ENCODE measurements at places on chromosomes 16 and 17. TPM values are rescaled to one million over a fixed set of nuclear protein-coding genes. Genes with fewer than 3 reads are reported as not detected.

MYH8 gene
- total RNA-seq: 0.03 TPM

C17orf67 gene
- total RNA-seq: 1.8 TPM

NF1 gene
- 41.7 TPM for total RNA-seq

ITGAL gene
- 14.4 TPM for total RNA-seq

PRSS8 gene
- total RNA-seq: 84.4 TPM

FOXC2 gene
- total RNA-seq: 2.7 TPM

CSF3 gene
- 2.9 TPM for total RNA-seq

CSH1 gene
- not detected for total RNA-seq

PRCD gene
- 11.3 TPM for total RNA-seq

TMC5 gene
- total RNA-seq: 56.3 TPM

GFOD2 gene
- total RNA-seq: 26.3 TPM

SEPTIN1 gene
- 4.6 TPM for total RNA-seq

SKA2 gene
- 22.2 TPM for total RNA-seq

KRT28 gene
- not detected for total RNA-seq

GUCY2D gene
- 0.20 TPM for total RNA-seq

STARD3 gene
- 63.4 TPM for total RNA-seq

KRTAP4-9 gene
- total RNA-seq: not detected

NPB gene
- total RNA-seq: 0.55 TPM

RHBDL3 gene
- total RNA-seq: 0.34 TPM

IGF2BP1 gene
- total RNA-seq: 14.9 TPM

TAT gene
- 0.74 TPM for total RNA-seq

CYGB gene
- total RNA-seq: 20.0 TPM

PRSS33 gene
- not detected for total RNA-seq

TMIGD1 gene
- total RNA-seq: not detected

CCL8 gene
- total RNA-seq: 0.95 TPM

ABR gene
- 187 TPM for total RNA-seq

RND2 gene
- 0.34 TPM for total RNA-seq

NDUFAF8 gene
- total RNA-seq: 12.7 TPM

PRR35 gene
- not detected for total RNA-seq

OR1F1 gene
- not detected for total RNA-seq

NOS2 gene
- total RNA-seq: 2.2 TPM

KRTAP16-1 gene
- total RNA-seq: not detected

SPHK1 gene
- total RNA-seq: 13.7 TPM

ZKSCAN2 gene
- 5.4 TPM for total RNA-seq

NUDT7 gene
- 8.8 TPM for total RNA-seq

JPT2 gene
- 71.9 TPM for total RNA-seq

NDRG4 gene
- 18.7 TPM for total RNA-seq

DNAH17 gene
- 1.3 TPM for total RNA-seq

TNS4 gene
- 0.17 TPM for total RNA-seq

TANC2 gene
- total RNA-seq: 136 TPM

EVI2A gene
- 15.4 TPM for total RNA-seq

HEXIM2 gene
- total RNA-seq: 10.6 TPM

SRL gene
- 2.1 TPM for total RNA-seq

CCL14 gene
- 25.3 TPM for total RNA-seq

OR4D1 gene
- not detected for total RNA-seq

CA5A gene
- 0.63 TPM for total RNA-seq

C16orf82 gene
- total RNA-seq: not detected

LPO gene
- 0.15 TPM for total RNA-seq

RNF222 gene
- not detected for total RNA-seq

AANAT gene
- total RNA-seq: not detected

CDH1 gene
- total RNA-seq: 131 TPM

PLCD3 gene
- 43.3 TPM for total RNA-seq

TEKT5 gene
- 0.34 TPM for total RNA-seq

CES4A gene
- 29.8 TPM for total RNA-seq

KRT222 gene
- not detected for total RNA-seq

Data from lung (tissue), 17 donors.